ENCODE measurements at places on chromosomes 1 and 21. TPM values are rescaled to one million over a fixed set of nuclear protein-coding genes. Genes with fewer than 3 reads are reported as not detected.

IQGAP3 gene
- total RNA-seq = 17.9 TPM

SLC5A9 gene
- total RNA-seq = 0.07 TPM

CELA3B gene
- total RNA-seq = not detected

BSND gene
- not detected for total RNA-seq

KCNT2 gene
- 0.07 TPM for total RNA-seq

SLC2A5 gene
- 0.62 TPM for total RNA-seq

PLA2G2C gene
- not detected for total RNA-seq

SERPINC1 gene
- 0.16 TPM for total RNA-seq

URB1 gene
- 14.4 TPM for total RNA-seq

CADM3 gene
- total RNA-seq = 0.23 TPM

CFHR1 gene
- 0.17 TPM for total RNA-seq

LIX1L gene
- 15.9 TPM for total RNA-seq

OXCT2 gene
- total RNA-seq = 0.49 TPM

CELA2A gene
- not detected for total RNA-seq

LMX1A gene
- total RNA-seq = not detected

OR2L2 gene
- not detected for total RNA-seq

TLR5 gene
- total RNA-seq = 0.25 TPM

C1QC gene
- not detected for total RNA-seq

ZBED6 gene
- 1.9 TPM for total RNA-seq

SMIM11 gene
- 5.0 TPM for total RNA-seq

SYNC gene
- total RNA-seq = 15.8 TPM

LCE1B gene
- not detected for total RNA-seq

LCE1C gene
- not detected for total RNA-seq
